Suppressor macrophage (primary cell): ENCODE measurements at places on chromosomes 7 and 10.

DNA sequence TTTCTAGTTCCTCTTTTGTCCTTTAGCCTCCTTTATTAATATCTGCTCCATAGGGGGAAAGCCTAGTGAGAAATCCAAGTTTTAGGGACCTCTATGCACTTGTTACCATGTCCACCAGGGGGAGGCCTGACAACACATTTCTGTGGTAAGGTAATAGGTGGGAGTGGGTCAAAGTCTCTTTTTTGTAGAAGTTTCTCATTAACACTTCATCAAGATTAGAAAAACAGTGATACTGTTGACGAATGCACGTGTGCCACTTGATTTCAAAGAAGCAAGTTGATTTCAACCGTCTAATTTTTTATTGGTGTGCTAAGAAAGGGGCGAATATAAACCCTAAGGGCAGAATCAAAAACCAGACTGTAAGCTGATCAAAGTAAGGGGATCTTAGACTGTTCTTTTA, 30.6 kb downstream of the CISD1 start:
- DNase-seq: peak; percentile 80

DNA sequence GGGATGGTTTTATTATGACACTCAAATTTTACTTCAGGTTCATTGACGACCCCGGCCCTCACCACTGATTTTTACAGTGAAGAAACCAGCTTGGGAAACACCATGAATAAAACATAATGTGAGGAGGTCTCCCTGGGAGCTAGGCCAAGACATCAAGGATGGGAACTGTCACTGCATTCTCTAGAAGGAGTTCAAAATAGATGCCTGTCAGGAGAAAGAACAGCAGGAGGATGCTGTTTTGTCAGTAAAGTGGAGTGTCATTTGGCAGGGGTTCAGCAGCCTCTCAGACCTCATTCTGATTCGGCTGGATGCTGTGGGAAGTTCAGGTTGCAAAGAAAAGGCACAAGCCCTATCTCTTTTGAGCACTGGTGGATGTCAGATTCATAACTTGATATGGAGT, 360.3 kb upstream of the C7orf33 start:
- DNase-seq: no peak

DNA sequence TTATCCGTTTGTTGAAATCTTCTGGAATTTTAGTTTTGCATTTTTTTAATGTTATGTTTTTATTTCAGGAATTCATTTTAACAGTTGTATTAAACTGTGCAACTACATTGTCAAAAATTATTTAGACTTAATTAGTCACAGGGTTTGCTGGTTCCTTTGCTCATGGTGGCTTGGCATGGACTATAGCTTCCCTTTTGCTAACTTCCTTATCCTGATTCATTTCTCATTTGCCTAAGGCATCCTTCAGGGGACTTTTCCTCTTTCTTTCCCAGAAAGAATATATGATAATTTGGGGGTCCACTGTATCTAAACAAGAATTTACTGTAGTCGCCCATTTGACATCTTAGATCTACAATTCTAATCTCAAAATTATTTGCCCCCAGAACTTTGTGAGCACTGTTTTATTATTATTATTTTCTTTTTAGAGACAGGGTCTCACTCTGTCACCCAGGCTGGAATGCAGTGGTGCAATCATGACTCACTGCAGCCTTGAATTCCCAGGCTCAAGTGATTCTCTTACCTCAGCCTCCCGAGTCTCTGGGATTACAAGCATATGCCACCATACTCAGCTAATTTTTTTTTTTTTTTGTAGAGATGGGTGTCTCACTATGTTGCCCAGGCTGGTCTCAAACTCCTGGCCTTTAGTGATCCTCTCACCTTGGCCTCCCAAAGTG, 13.9 kb downstream of the FIGNL1 start:
- DNase-seq: peak; percentile 74

DNA sequence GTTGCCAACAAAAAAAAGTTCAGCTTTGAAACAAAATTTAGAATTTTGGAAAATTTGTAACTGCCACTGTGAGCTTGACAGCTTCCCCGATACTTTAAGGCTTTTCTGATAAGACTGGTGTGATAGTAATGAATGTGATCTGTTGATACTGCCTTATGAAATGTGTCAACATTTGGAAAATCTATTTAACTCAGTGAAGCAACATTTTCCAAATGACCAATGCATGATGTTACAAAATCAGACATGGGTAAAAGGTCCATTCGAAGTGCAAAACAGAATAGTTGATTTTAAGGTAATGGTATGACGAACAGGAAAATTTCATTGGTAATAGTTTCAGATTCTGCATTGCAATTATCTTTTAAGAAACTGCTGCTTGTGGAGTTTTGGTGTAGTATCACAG, 175.4 kb downstream of the SEM1 start:
- DNase-seq: no peak

GRCh38 chr7:120185940-120186682, 86.9 kb upstream of the KCND2 start:
- DNase-seq: no peak

DNA sequence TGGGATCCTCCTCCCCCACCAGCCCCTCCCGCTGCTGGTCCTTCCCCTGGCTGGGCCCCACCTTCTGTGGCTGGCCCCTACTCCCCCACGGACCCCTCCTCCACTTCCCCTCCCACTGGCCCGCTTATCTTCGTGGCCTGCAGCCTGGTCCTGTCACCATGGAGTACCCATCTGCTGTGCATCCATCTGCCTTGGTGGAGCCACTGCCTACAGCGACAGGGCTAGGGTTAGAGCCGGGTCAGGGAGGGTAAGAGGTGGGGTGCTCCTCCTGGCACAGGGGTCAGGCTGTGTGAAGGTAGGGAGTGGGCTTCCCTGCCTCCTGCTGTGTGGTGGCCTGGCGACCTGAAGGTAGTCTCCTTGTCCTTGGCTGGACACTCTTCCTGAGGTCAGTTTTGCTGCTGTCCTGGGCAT, 5.2 kb downstream of the ADCY1 start:
- DNase-seq: no peak

- DNase-seq: no peak
Observed at GRCh38 chr7:134465491-134465890, 6.6 kb upstream of the AKR1B1 start.

- DNase-seq: no peak
Observed at GRCh38 chr10:10647331-10647730, 370.3 kb upstream of the CELF2 start.

- no peak for DNase-seq
Observed at GRCh38 chr7:56062382-56062781, 1.7 kb upstream of the SUMF2 start.

- DNase-seq: no peak
Observed at GRCh38 chr7:7736671-7737070, 18.3 kb upstream of the RPA3 start.

GRCh38 chr7:28996836-28997235, 38.7 kb upstream of the TRIL start:
- no peak for DNase-seq

DNA sequence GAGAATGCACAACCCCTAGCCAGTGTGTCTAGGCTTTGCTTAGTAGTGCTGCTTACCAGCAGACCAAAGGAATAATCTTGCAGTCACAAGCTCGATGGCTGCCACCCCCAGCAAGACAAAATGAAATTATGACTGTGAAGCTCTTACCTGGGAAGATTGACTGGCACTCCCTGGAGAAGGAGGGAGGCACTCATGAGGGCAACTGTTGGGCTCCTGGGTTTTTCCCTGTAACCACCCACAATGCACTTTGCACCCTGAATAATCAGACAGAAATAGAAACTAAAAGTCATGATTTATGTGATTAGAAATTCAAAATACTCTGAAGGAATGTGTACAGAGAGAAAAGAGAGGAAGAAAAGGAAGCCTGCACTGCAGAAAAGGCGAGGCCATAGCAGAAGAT, 144.3 kb upstream of the DGKB start:
- no peak for DNase-seq

DNA sequence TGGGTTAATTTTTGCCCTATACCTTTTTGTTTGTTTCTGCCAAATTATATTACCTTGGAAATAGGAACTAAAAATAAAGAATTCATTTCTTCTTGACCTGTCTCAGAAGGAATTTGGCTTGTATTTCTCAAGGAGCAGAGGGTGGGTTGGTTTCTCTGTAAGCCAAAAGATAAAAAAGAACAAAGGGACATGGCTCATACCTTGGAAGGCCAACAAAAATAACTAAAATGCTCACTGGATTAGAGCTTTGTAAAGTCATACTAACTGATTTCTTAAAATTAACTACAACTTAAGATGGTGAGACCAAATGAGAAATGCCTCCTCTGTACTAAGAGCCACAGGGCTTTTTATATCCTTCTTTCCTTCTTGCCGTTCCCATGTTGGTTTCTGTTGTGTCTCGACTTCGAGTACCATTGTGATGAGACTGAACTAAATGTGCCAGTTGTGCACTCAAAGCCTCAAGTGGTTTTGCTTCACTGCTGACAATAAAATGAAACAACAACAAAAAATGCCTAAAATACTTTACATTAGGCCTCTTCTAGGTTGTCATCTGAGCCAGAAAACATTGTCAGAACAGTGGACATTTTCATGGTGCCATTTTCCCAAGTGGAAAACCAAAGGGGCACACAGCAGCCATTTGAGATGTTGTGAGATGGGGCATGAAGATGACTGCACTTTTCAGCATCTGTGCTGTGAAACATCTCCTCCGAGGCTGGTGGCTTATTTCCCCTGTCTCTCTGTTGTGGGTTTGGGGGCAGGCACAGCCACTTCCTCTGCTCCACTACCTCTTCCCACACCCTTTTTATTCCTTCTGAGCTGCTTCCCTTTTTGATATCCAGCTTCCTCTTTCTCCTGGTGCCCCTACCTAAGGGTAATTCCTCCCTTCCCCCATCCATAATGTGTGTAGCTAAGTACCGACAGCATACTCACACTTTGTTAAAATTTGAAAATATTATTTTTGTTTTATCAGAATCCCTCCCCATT, 51.8 kb upstream of the AGR3 start:
- DNase-seq: peak; percentile 87

- no peak for DNase-seq
Observed at GRCh38 chr10:81036257-81036656, 498.6 kb downstream of the SH2D4B start.

GRCh38 chr7:51850126-51850525, 533.5 kb upstream of the COBL start:
- no peak for DNase-seq

GRCh38 chr7:150722431-150722931, 6.1 kb downstream of the GIMAP1 start:
- no peak for DNase-seq

DNA sequence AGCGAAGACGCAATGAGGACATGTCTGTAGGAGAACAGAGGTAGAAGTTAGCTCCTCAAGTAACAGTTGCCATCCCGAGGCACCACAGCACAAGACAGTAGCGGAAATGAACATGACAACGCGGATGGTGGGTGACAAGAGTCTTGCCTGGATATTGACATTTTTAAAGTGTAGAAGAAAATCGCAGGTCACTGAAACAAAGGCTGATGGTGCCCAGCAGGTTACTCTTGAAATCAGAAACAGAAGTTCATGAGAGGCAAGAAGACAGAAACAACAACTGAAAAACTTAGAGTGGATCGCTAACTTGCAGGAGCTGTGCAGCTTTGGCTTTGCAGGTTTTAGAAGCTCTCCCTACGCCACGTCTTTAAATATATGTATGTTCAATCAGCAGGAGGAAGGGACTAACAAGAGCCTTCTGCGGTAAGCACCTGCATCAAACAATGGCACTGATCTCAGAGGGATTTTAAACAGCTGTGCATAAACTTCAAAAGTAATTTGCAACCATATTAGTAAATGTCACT, 1.8 kb downstream of the PRKCQ start:
- no peak for DNase-seq

GRCh38 chr10:76881477-76882220, 756.0 kb downstream of the KCNMA1 start:
- peak; percentile 19 for DNase-seq

DNA sequence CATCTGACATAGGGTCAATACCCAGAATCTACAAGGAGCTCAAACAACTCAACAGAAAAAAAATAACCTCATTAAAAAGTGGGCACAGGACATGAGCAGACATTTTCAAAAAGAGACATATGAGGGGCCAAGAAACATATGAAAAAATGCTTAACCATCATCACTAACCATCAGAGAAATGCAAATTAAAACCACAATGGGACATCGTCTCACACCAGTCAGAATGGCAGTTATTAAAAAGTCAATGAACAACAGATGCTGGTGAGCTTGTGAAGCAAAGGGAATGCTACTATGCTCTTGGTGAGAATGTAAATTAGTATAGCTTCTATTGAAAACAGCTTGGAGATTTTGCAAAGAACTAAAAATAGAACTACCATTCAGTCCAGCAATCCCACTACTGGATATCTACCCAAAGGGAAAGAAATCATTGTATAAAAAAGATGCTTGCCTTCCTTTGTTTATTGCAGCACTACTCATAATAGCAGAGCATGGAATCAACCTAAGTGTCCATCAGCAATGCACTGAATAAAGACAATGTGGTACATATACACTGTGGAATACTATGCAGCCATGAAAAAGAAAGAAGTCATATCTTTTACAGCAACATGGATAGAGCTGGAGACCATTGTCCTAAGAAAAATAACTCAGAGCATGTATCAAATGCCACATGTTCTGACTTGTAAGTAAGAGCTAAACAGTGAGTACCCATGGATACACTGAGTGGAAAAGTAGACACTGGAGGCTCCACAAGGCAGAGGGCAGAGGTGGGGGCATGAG, 139.8 kb downstream of the ADARB2 start:
- no peak for DNase-seq

DNA sequence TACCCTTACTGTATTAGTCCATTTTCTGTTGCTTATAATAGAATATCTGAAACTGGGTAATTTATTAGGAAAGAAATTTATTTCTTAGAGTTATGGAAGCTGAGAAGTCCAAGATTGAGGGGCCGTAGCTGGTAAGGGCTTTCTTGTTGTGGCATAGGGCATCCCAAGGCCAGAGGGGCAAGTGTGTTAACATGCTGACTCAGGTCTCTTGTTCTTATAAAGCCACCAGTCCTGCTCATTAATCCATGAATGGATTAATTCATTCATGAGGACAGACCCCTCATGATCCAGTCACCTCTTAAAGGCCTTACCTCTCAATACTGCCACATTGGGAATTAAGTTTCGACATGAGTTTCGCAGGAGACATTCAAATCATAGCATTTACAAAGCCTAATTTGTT, 2.4 kb downstream of the ARMC10 start:
- DNase-seq: no peak

DNA sequence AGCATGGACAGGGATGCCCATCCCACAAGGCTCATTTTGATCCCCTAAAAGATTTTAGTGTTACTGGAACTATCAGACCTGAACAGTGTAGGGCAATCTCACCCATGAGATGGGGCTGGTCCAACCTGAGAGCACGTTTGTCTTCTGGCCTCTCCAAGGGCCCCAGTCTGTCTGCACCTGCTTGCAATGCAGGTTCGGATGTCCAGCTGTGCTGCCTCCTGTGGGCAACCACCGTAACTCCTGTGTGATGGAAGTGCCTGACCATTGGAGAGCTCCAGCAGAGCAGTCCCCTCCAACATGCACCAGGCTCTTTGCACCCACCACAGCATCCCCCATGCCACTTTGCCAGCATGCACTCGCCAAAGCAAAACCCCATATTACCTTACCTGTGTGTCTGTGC, 290.1 kb upstream of the KCND2 start:
- no peak for DNase-seq

DNA sequence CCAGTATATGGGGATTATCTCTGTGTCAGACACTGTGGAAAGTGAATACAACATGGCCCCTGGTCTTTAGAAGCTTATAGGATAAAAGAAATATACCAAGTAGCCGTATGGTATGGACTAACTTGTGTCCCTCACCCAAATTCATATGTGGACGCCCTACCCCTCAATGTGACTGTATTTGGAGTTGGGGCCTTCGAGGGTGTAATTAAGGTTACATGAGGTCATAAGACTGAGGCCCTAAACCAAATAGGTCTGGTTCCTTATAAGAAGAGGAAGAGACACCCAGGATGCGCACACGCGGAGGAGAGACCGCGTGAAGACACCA, 36.3 kb downstream of the ASB13 start:
- no peak for DNase-seq
